ENCODE measurements at places on chromosomes 2 and 18.

GRCh38 chr18:9760641-9761040 is 52.5 kb downstream of the RAB31 start:
- DNase-seq, result no peak

- no peak for DNase-seq
Measured at GRCh38 chr18:49766646-49767045, 46.7 kb downstream of the ACAA2 start.

DNA sequence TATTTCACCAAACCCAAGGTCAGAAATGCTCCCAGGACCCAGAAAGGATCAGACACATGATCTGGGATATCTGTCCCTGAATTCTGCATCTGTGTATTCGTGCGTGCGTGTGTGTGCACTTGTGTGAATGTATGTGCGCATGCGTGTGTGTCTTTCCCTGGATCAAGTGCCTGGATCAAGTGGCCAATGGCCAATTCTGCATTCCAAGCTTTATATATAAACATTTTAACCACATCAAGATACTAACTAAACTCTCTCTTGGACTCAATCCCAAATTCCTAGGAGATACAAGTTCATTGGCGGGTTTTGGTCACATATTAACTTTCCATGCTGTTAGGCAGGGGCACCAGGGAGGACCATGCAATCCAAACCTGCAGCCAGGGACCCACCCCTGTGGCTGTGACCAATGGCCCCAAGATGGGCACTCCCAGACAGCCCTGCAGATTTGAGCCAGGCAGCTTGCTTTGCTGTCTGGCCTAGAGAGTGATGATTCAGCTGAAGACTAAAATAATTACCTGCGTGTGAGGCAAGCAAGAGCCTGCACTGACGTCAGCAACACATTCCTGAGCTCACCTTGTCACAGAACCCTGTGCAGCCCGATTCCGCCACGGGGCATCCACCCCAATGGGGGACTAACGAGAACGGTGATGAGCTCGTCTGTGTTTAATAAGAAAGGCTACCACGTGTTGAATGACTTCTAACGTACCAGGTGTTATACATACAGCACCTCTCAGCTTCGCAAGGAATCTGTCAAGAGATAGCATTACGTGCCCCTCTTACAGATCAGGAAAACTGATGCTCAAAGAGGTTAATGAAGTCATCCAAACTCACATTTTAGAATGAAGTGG is 45.3 kb upstream of the ROCK2 start:
- DNase-seq, result no peak

DNA sequence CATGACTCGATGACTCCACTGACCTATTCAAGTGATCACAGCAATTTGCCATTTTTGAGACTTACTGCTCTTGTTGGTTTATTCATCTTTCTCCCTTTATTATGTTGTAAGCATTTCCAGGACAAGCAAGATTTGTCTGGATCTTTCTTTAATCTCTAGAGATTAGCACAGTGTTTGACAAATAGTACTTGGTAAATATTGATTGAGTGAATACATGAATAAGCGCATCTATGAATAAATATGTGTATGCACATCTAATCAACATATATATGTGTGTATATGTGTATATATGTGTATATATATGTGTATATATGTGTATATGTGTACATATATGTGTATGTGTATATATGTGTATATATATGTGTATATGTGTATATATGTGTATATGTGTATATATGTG is 7.3 kb downstream of the TMX3 start:
- DNase-seq, result no peak

GRCh38 chr18:6537475-6537874 is 122.8 kb upstream of the L3MBTL4 start:
- DNase-seq, result no peak

- DNase-seq, result no peak
Measured at GRCh38 chr2:132671151-132671835, 1.3 kb upstream of the LYPD1 start.

All from activated gamma-delta T cell treated with anti-CD3 and anti-CD28 coated beads, Interleukin-2, amount 50 U/mL, for 16 hours (primary cell).